Retina (tissue), 1 donor: ENCODE measurements at places on chromosomes 3 and 15.

GRCh38 chr15:31276596-31277298 is 49.9 kb upstream of the KLF13 start:
- DNase-seq: peak; percentile 61

GRCh38 chr15:88312941-88313579 is 56.5 kb upstream of the NTRK3 start:
- no peak for DNase-seq

- DNase-seq: peak; percentile 15
Observed at GRCh38 chr3:45597581-45597980, 3.0 kb downstream of the LIMD1 start.

- no peak for DNase-seq
Observed at GRCh38 chr3:71987089-71987735, 202.3 kb upstream of the PROK2 start.

GRCh38 chr3:17076940-17077605 is 192.3 kb downstream of the PLCL2 start:
- no peak for DNase-seq

DNA sequence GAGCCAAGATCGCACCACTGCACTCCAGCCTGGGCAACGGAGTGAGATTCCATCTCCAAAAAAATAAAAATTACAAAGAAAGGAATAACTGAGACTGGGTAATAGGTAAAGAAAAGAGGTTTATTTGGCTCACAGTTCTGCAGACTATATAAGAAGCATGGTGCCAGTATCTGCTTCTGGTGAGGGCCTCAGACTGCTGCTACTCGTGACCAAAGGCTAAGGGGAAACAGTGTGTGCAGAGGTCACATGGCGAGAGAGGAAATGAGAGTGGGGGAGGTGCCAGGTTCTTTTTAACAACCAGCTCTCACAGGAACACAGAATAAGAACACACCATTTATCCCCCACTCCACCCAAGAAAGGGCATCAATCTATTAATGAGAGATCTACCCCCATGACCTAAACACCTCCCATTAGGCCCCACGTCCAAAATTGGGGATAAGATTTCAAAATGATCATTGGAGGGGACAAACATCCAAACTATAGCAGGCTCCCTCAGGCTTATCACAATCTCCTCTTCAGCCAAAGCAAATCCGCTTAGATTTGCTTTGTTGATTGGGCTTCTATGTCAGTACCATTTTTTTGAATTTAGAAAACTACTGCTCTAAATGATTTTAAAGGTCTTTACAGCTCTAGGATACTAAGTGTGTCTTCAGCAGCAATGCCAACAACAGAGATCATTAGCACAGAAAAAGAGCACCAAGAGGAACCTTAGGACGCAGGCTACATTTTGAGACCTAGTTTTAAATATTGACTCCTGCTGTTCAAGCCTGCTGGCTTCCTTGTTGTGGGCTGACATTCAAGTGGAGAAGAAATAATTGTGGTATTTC is 84.2 kb upstream of the TBL1XR1 start:
- DNase-seq: no peak

GRCh38 chr3:139764936-139765335 is 87.2 kb upstream of the NMNAT3 start:
- no peak for DNase-seq

DNA sequence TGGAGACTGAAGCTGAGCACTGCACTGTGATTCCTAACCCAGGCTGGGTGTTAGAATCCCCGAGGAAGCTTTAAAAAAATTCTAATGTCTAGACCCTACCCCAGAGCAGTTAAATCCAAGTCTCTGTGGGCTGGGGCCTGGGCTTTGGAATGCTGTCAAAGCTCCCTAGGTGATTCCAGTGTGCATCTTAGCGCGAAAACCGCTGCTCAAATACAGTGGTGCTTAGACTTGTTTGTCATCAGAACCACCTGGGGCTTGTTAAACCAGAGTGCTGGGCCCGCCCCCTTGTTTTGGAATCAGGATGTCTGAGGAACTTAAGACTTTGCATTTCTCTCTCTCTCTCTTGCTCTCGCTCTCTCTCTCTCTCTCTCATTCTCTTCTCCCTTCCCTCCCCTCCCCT is 20.7 kb downstream of the RHCG start:
- no peak for DNase-seq

- DNase-seq: no peak
Observed at GRCh38 chr15:58233341-58233740, 95.2 kb downstream of the AQP9 start.

DNA sequence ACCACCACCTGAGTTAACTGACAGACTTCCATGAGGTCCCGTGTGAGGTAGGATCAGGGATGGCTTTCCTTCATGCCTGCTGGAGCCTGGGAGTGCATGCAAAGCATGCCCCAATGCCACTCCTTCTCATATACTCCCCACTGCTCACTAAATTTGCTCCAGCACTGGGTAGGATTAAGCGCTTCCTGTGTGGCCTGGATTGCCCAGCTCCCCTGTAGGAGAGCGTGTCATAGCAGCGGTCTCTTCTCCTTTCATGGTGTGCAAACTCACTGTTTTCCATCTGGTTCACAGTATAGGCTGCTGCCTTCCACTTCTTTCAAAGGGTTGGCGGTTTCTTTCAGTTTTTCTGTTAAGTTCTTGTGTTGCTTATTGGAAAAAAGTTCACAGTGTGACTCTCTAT is 34.1 kb upstream of the ABI3BP start:
- no peak for DNase-seq

- DNase-seq: no peak
Observed at GRCh38 chr15:81255315-81255957, 58.8 kb downstream of the IL16 start.

DNA sequence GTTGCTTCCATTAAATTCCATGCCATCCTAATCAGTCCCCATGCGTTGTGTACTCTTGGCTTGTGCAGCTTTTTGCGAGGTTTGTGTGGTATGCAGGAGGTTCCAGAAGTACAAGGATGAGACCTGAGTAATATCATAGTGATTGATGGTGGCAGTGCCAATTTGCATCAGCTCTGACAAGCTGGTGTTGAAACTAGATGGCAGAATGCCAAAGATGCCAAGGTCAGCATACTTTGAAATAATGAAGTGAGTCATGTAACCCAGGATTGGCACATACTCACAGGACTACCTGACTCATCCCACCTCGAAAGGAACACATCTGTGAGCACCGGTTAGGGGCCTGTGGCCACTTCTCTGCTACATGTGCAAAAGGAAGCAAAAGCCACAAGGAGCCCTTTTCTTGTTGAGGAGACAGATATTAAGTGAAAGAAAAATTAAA is 14.3 kb downstream of the KAT2B start:
- DNase-seq: no peak

DNA sequence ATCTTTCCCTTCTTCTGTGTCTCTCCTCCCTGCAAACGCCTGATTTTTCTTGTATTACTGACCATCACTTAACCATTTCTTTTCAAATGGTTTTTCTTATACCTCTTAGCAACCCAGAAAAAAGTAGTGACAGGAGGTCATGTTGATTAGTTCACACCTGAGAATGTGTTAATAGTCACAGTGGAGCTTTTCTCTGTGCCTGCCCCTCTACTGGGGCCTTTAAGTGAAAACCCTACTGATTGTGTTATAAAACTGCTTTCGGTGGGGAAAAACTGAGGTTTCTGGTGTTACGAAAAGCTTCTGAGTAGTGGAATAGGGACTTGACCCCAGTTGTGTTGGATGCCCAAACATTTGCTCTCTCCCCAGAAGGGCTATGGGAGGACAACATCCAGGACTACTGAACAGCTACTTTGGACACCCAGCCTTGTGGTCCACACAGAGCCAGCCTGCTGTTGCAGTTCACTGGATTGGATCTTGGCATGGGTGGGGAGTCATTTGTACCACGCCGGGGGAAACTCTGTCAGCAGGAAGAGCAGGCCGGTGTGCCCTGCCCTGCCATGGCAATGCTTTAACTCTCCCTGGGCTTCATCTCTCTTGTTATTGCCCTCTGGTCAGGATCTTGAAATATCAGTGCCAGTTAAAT is 10.3 kb downstream of the GPR87 start:
- DNase-seq: no peak

DNA sequence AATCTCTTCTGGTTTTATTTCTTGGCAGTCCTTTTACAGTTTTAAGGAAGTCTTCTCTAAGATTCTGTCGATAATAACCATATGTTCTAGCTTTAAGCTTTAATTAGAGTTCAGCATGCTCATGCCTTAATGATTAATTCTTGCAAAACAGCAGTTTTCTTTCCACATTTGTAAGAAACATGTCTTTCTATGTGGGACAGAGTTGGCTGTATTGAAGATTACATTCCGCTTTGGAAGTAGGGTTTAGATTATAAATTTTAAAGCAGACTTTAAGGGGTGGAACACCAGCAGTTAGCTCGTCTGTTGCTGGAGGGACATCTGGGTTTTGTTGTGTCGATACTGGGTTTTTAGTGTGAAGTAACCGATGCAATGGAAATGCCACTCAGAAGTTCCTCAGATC is 35.3 kb downstream of the SQOR start:
- no peak for DNase-seq

DNA sequence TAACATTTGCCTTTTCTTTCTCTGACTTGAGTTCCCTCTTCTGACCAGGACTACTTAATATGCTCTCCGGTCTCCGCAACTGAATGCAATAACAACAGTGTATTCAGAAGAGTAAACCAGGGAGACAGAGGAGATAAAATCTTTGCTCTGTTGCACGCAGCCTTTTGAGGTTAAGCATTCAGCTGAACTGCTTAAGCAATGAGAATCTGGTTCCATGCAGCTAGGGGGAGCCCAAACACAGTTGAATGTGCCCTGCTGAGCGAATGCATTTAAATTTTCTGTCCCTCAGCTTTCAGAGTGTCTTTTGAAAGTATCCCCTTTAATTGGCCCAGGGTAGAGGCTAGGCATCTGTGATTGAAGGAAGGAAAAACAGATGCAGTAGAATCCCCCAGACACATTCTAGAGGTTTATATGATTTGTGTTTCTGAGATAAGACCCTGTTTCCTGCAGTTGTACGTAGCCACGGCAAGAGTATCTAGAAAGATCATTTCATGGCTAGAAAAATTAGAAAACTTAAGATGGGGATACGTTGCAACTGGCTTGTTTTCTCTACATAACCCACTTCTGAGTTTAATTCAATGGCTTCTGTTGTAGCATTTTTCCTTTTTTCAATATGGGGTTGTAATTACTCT is 309.6 kb downstream of the TUSC7 start:
- DNase-seq: peak; percentile 71

GRCh38 chr3:174498638-174499037 is 360.5 kb upstream of the NAALADL2 start:
- no peak for DNase-seq

DNA sequence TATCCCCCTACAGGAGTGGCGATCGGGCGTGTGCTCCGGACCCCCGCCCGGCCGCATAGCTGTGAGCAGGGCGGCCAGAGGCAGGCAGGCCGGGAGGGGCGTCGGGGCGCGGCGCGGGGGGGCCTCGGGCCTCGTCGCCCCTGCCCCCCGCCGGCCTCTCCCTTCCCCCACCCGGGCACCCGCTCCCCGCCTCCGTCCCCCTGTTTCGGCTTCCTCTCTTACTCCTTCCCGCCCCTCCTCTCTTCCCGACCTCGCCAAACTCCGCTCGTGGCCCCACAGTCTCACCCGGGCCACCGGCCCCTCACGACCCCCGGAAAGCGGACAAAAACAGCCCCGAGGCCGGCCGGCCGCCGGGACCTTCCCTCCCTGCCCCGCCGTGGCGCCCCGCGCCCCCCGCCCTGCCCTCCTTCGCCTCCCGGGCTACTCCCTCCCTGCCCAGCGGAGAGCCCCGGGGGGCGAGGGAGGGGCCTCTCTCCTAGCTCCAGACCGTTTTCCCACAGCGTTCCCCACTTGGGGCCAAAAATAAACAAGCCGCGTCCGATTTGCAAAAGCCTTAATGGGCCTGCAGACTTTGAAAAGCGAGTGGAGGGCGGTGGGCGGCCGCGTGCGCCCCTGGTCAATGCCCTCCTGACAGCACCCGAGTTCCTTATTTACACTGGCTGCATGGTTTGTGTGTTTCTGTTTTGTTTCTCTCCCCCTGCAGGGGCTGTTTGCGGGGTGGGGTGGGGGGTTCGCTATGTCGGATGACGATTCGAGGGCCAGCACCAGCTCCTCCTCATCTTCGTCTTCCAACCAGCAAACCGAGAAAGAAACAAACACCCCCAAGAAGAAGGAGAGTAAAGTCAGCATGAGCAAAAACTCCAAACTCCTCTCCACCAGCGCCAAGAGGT is 1.0 kb downstream of the UBE2E1 start:
- DNase-seq: peak; percentile 63

- no peak for DNase-seq
Observed at GRCh38 chr3:177314897-177315296, 117.6 kb upstream of the TBL1XR1 start.

- no peak for DNase-seq
Observed at GRCh38 chr3:187276397-187277128, 15.0 kb downstream of the MASP1 start.

GRCh38 chr3:71680603-71681002 is 44.6 kb downstream of the EIF4E3 start:
- no peak for DNase-seq
